Activated T-helper 1 cell treated with Interleukin-2 at 50 U/mL for 16 hours (primary cell): ENCODE measurements at places on chromosomes 12 and 14.

DNA sequence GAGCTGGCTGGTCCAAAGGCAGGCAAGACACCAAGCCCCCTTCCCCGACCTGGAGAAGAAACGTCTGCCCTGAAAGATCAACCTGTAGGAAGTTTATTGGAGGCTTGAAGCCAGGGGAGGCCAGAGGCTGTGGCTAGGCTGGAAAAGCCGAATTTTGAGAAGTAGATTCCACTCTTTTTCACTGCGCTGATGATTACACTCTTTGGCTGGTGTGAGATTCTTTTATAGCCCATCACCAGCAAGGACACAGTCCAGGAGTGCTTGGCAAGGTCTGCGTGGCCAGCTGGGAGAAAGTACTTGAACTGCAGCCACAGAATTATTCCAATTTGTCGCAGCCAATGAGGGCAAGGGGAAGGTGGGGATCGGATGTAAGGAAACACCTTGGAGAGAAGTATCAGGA is 45.0 kb downstream of the SYNE3 start:
- DNase-seq, result no peak

GRCh38 chr12:115074617-115075016 is 390.6 kb upstream of the TBX3 start:
- DNase-seq, result no peak

DNA sequence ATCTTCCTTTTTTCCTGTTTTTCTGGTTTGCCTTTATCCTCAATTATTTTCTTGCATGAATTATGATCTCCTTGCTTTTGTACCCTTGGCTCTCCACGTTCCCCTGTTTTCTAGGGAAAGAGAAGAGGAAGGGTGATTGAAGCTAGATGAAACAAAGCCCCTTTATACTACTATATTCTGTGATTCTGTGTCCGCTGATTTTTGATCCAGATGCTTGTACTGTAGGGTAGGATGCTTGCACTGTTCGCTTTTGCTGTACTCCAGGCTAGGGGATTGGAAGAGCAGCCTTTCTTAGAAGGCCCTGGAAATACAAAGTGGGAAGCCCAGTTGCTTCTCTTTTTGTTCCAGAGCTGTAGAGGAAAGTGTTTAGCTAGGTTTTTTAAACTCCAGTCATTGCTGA is 35.1 kb upstream of the KLHDC2 start:
- no peak for DNase-seq

- DNase-seq, result no peak
Measured at GRCh38 chr14:20197459-20197858, 6.8 kb downstream of the OR11G2 start.

DNA sequence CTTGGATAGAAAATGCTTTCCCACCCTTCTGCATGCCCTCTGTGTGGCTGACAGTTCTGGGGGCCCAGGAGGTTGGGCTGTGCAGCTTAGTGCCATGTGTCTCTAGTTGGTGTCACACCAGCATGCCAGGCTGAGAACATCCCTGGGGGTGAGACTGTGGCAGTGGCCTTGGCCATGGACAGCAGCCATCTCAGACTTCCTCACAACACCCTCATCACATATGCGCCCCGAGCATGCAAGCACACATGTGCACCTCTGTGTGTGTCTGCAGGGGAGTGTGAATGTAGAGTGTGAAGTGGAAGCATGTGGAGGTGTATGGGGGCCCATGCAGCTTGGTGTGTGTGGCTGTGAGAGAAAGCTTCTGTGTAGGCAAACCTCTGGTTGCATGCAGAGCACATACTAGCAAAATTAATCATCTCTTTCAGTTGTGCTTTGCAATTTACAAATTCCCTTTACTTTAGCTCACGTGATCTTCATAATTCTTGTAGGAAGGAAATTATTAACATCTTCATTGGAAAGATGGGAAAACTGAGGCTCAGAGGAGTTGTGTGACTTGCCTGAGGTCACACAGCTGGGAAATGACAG is 8.4 kb downstream of the ASIC1 start:
- no peak for DNase-seq

GRCh38 chr12:14443531-14443930 is 78.0 kb downstream of the ATF7IP start:
- no peak for DNase-seq

GRCh38 chr14:51873221-51873893 is 12.9 kb downstream of the GNG2 start:
- no peak for DNase-seq

- DNase-seq, result no peak
Measured at GRCh38 chr14:52076334-52076733, 7.5 kb upstream of the NID2 start.

GRCh38 chr14:23827100-23827892 is 126.3 kb upstream of the DHRS4 start:
- DNase-seq, result no peak

DNA sequence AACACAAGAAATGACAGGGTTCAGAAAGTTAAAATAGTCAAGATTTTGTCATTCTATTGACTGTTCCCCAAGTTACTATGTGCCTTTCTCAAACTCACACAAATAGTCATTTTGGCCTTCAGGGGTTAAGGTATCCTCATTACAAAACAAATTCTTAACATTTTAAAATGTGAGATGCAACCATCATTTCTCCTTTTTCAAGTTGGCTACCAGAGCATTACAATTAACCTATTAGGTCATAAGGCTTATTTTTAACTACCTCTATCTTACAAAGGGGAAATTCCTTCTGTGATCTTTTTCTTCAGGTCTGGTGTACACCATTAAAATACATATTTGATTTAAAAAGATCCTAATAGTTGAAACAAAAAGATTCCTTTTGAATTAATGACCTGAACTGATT is 61.2 kb downstream of the SLC38A1 start:
- DNase-seq, result no peak

DNA sequence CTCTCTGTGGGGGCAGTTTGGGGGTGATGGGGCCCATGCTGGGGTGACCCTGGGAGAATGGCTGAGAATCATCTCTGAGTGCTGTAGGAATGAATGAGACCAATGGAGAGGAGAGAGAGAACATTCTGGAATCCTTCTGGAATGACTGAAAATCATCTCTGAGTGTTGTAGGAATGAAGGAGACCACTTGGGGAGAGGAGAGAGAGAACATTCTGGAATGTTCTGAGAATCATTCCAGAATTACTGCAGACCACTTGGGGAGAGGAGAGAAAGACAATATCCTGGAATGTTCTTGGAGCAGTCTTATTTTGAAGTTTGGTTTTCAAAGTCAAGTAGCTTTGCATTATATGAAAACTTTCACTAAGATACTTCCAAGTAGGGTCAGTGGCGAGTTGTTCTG is 64.3 kb downstream of the ZNF664 start:
- DNase-seq, result no peak

- no peak for DNase-seq
Measured at GRCh38 chr12:15411842-15412241, 89.5 kb downstream of the PTPRO start.

DNA sequence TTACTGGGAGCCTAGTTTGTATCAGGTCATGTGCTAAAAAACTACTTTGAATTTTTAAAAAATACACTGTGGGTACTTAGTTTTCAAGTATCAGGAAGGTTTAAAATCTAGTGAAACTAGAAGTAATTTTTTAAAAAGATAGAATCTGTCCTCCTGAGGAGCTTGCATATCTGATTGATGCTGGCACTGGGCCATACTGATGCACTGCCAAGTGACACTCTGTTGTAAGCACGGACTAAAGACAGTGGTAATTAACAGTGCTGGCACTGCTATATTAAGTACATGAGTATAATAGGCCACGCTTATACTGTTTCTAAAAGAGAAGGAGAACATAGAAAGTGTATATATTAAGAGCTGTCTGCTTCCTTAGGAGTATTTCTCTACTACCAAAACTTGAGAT is 10.0 kb upstream of the TBC1D30 start:
- DNase-seq, result no peak

GRCh38 chr12:40907115-40907527 is 214.9 kb downstream of the CNTN1 start:
- no peak for DNase-seq

GRCh38 chr12:3655328-3655900 is 97.5 kb downstream of the CRACR2A start:
- no peak for DNase-seq

DNA sequence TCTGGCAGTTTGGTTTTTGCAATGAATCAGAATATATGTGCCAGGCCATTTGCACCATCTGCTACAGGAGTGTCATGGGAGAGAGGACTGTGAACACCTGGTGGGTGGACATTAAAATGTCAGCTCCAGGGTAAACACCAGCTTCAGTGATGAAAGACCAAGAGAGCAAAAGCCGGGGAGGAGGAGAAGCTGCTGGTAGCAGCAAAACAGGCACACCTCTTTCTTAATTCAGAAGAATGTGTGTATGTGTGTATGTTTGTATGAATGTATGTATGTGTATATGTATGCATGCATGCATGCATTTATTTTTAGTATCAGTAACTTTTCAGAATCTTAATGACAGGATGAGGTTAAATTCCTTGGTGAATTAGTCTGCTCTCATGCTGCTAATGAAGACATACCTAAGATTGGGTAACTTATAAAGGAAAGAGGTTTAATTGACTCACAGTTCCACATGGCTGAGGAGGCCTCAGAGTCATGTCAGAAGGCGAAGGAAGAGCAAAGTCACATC is 357.4 kb upstream of the PRICKLE1 start:
- no peak for DNase-seq

GRCh38 chr14:100348784-100349685 is 25.9 kb downstream of the SLC25A47 start:
- DNase-seq, result no peak

DNA sequence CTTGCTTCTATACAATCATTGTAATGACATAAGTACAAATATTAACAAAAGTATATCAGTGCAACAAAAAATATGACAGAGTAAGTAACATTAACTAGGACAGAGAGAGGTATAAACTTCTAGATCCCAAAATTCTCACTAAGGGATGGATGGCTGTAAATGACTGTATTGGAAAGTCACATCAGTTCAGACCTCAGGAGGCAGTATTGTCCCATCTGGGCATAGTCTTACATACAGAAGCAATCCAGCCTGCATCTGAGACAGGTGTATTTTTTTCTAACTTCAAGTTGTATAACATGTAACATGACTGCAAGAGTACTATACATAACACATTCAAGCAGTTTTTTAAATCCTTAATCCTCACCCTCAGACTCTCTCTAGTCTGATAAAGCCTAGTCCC is 99.0 kb downstream of the GARIN6 start:
- DNase-seq, result no peak

DNA sequence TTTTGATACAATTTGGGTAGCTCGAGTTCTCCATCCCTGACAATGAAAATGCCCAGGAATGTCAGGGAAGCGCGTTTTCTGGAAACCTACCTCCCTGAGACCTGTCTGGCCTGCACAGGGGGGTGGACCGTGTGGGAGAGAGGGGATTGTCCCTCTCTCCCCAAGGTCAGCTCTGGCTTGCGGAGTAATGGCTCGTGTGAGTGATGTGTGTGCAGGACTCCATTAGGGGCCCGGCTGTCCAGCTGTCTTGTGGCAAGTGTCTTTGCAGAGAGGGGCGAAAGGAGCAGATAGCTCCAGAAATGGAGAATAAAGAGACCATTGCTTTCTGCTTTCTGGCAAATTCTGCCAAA is 215.3 kb downstream of the CHST11 start:
- DNase-seq, result no peak
